ENCODE measurements at places on chromosomes 16 and 17.

- no peak for DNase-seq
Measured at GRCh38 chr17:14359163-14360020, 58.5 kb downstream of the HS3ST3B1 start.

GRCh38 chr16:27799896-27800295 is 250.0 kb downstream of the KATNIP start:
- no peak for DNase-seq

GRCh38 chr16:70682239-70683145 is 3.4 kb downstream of the MTSS2 start:
- no peak for DNase-seq

DNA sequence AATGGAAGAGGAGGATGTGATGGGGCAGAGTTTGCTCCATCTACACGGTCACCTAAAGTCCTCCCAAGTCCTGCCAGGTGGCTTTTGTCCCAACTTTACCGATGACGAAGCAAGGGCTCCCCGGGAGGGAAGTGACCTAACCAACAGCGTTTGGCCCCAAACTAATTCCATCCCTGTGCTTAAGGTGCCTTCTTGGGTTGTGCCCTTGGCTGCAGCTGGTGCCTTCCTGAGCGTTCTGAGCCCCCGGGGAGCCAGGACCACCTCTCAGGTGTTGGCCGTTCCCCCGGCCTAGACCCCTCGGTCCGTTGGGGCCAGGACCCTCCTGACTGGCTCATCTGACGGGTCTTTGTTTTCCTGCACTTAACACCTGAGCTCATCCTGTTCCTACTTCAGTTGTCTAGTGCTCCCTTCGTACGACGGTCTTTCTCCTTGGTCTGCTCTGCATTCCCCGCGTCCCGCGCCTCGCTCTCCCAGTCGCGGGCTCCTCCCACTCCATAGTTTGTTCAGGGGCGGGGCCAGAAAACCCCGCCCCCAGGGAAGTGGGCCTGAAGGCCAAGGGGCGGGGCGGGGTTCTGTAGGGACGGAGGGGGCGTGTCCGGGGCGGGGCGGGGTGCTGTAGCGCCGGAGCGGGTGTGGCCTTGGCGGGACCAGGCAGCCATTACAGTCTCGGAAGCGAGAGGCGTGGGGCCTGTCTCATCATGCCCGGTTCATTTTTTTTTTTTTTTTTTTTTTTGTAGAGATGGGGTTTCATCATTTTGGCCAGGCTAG is 822 bp upstream of the ZSCAN10 start:
- peak; percentile 79 for DNase-seq

GRCh38 chr17:61139219-61139618 is 260.4 kb upstream of the TBX2 start:
- no peak for DNase-seq
